Pons (tissue), 1 donor: ENCODE measurements at places on chromosomes 6 and 20.
A peak's percentile ranks its signal among the peaks of the same experiment; 100 is the strongest.

DNA sequence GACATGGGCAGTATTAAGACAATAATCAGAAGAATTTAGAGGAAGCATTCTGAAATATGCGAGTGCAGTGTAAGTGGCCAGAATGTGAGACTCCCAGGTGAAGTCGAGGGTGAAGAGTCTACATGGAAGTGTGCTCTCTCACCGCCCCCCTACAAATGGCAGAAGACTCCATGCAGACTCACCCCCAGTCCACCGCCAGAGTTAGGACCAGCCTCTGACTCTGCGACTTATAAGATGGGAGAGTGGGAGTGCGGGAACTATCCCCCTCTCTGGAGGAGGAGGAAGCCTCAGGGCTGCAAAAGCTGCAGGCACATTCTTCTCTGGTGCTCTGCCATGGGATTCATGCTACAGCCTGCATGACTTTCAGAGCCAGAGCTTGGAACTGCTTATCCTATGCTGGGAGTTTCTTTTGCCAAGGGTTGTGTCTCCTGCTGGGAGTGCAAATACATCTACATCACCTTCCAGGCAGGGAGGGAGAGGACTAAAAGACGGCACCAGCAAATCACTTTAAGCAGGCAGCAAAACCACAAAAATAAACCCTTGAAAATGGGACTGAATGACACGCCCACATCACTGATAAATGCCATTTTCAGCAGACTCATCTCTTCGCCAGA lies 206.7 kb upstream of the SULF2 start:
- DNase-seq, result no peak

- peak; percentile 73 for DNase-seq
Measured at GRCh38 chr6:63636518-63637021, 968 bp downstream of the PHF3 start.

GRCh38 chr20:64164123-64164836 lies at the start of gene MYT1:
TSS of gene MYT1 (plus strand) at chr20:64164452. CDS start at chr20:64198862, 34,410 bp downstream.
- no peak for DNase-seq

DNA sequence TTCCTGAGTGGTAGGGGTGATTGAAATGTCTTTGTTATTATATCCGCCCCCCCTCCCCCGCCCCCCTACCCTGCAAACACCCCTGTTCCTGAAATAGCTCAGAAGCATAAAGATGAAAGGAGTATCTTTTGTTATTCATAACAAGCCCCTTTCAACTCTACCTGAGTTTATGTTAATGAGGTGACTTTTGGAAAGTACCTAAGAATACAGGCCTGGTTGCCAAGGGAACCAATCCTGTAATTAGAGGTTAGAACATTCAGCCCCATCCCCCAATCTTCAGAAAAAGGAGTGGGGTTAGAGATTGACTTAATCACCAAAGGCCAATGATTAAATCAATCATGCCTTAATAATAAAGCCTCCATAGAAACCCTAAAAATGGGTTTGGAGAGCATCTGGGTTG lies 979.2 kb upstream of the GJE1 start:
- no peak for DNase-seq

GRCh38 chr6:129543981-129544380 lies 166.0 kb downstream of the ARHGAP18 start:
- DNase-seq, result no peak

- no peak for DNase-seq
Measured at GRCh38 chr6:33727932-33728331, 16.4 kb upstream of the UQCC2 start.

DNA sequence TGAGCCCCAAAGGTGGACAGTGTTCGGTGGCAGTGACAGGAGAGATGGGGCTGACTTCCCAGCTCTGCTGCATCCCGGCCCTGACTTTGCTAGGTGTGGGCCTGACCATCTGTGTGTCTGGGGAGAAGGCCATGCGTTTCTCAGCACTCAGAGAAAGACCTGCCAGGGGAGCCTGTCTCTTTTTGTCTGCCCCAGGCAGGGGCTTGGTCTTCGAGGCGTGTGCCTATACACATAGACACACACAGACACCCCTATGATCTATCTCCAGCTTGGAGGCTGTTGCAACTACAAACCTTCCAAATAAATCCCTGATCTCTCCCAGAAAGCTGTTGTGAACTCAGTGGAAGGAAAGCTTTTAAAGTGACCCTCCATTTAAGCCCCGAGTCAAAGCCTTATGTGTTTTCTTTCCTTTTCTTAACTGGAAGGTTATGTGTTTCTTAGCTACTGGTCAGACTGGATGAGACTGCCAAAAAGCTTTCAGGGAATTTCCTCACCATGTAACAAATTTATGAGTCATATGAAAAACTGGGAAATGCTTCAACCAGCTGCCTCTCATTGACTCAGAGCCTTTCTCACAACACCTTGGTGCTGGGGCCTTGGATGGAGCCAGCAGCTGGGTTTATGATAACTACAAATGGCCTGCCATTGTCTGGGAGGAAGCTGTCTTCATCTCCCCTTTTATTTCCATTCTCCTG lies 102.6 kb downstream of the CDC5L start:
- DNase-seq, result peak; percentile 31

GRCh38 chr6:97023982-97024381 lies 99.5 kb downstream of the KLHL32 start:
- no peak for DNase-seq

DNA sequence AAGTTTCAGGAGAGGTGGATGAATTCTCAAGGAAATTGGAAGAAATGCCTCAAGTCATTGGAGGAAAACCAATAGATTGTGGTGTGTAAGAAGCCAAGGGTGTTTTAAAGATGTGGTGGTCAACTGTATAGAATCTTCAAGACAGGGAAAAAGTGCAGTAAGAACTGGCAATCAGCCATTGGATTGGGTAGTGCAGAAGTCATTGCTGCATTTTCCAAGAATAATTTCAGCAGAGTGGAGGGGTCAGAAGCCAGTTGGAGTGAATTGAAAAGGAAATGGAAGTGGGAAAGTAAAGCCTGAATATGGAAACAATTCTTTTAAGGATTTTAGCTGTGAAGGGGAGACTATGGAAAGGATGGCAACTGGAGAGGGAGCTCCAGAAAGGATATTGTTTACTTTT lies 128.2 kb upstream of the TMEM170B start:
- no peak for DNase-seq

GRCh38 chr6:36633370-36633769 lies 39.2 kb downstream of the SRSF3 start:
- no peak for DNase-seq

DNA sequence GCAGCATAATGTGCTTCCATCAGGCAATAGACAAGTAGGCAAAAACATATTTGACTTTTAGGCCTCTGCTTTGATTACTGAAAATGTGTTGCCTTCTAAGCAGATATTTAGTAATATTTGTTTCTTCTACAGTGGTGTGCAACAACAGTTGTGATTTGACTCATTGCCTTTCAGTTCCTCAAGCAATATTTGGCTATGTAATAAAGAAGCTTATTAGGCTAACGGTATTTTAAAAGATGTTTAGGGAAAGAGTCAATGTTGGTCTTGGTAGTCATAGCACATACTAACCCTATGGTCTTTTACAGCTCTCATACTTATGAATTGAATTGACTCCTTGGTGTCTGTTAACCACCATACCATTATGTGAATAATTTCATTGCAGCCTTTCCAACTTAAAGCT lies 124.1 kb downstream of the GRIK2 start:
- no peak for DNase-seq

DNA sequence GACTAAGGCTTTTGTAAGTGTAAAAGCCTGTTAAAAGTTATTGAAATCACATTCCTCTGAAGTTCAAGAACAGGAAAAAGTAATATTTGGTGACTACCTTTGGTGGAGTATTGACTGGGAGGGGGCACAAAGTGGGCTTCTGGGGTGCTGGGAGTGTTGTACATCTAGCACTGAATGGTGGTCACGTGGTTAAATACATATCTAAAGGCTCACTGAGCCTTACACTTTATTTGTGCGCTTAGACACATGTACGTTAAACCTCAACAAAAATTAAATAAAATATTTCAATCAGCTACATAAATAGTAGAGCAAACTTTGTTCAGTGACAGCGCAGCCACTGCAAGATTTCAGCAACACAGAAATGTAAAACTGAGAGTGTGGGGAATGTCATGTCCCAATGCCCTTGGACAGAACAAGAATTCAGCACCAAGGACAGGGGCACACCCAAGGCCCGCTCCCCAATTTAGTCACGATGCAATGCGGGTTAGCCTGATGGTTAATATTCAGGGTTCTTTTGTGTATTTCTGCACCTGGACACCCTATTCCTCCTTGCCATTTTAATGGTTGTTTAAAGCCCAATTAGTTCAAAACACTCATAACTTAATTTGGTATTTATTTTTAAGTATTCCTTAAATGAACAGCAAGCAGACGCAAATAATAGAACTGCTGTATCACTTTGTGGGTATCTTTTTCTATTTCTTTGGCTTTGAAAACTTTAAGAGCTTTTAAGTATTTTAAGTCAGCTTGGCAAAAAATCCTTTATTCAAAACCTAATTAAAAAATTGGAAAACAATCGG lies 37.4 kb downstream of the ANGPT4 start:
- no peak for DNase-seq

- no peak for DNase-seq
Measured at GRCh38 chr6:38322138-38322537, 317.6 kb downstream of the BTBD9 start.

DNA sequence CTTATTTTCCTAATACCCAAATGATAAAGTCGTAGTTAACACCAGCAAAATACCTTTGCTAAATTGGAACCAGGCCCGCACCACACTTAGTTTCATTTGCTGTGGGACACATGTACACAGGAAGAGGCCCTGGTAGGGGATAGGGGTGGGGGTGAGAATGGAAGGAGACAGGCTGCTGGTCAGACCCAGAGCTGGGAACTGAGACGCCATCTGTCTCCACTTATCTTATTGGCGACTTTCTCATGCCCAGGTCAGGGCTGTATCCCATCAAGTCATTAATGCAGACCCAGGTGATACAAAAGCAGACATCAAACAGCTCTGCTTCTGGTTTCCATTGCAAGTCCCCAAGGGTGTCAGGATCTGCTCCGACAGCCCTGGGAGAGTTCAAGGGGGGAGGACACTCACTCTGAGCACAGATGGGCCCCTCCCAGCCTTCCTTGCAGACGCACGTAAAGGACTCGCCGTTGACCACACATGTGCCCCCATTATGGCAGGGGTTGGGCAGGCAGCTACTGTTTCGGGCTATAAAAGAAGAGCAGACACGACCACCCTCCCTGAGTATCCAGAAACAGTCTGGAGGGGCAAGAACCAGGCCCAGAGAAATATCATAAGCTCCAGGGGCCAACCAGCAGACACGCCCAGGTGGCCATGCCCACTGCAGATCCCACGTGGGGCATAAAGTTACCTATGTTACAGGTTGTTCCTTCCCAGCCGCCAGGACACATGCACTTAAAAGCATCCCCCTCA lies 29.2 kb downstream of the JAG1 start:
- DNase-seq, result no peak

GRCh38 chr6:140011537-140011936 lies 637.1 kb upstream of the CITED2 start:
- no peak for DNase-seq

GRCh38 chr6:1372690-1373089 lies 16.7 kb upstream of the FOXF2 start:
- no peak for DNase-seq

- DNase-seq, result no peak
Measured at GRCh38 chr6:34819571-34820480, 27.9 kb downstream of the BLTP3A start.

GRCh38 chr6:147604373-147604772 lies 95.9 kb downstream of the SAMD5 start:
- no peak for DNase-seq

GRCh38 chr6:166203003-166203640 lies 35.5 kb upstream of the TBXT start:
- peak; percentile 14 for DNase-seq

- no peak for DNase-seq
Measured at GRCh38 chr20:34887023-34887422, 10.6 kb downstream of the ACSS2 start.

DNA sequence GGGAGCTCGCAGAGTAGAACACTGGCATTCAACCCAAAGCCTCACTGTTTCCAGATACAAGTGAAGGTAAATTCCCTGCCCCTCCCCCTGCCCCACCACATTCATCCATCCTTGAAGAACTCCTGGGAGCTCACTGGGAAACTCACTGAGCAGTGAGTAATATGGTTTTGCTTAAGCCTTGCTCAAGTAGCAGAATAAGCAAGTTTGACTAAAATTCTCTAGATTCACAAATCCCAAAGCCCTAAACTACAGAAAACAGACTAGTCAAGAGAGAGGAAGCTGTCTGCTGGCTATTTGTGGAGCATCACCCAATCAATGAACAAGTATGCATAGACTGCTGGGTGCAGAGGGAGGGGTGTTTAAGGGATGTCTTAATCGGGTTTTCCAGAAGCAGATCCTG lies 82.1 kb downstream of the UNC5CL start:
- DNase-seq, result no peak

DNA sequence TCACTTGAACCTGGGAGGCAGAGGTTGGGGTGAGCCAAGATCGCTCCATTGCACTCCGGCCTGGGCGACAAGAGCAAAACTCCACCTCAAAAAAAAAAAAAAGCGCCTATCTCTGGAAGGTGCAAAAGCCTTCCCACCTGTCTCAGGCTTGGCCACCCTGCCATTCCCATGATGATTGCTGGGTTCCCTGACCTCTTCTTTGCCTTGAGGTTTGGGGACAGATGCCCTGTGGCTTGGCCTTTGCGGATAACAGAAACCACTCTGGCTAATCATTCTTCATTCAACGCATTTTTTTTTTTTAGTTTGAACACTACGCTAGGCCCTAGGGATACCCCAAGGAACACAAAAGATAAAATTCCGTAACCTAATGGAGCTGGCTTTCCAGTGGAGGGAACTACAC lies 6.8 kb upstream of the HMGA1 start:
- no peak for DNase-seq

DNA sequence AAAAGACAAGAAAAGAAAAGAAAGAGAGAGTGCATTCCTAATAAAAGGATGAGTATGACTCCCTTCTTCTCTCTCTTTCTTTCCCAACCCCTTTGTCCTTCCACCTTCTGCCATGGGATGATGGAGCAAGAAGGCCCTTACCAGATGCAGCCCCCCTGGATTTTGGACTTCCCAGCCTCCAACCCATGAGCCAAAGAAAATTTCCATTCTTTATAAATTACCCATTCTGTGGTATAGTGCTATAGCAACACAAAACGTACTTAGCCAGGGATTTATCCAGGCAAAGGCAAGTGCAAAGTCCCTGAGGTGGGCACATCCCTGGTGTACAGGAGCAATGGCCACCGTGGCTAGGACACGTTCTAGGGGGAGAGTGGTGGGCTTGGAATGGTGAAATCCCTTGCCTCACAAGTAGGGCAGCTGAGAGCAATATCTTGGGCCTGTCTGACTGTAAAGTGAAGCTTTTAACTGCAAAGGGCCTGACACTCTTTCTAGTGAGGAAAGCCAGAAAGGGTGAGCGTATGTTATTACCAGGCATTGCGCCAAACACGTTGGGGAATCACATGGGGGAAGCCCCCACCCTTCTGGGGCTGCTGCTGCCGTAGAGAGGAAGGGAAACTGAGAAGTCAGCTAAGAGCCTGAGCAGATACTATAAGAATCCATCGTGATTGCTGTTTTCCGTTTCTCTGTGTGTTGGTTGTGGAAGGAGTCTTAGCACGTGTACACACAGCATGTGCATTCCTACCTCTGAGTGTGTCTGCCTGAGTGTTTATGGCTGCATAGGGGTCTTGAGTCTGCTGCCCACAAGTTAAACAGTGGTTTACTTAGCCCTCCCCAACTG lies 50.7 kb upstream of the SIRPA start:
- DNase-seq, result peak; percentile 84

GRCh38 chr6:37585937-37586336 lies 86.2 kb upstream of the CCDC167 start:
- no peak for DNase-seq

GRCh38 chr6:13624871-13625288 lies 9.7 kb downstream of the NOL7 start:
- no peak for DNase-seq
